ENCODE measurements at places on chromosomes 2 and 18.

DNA sequence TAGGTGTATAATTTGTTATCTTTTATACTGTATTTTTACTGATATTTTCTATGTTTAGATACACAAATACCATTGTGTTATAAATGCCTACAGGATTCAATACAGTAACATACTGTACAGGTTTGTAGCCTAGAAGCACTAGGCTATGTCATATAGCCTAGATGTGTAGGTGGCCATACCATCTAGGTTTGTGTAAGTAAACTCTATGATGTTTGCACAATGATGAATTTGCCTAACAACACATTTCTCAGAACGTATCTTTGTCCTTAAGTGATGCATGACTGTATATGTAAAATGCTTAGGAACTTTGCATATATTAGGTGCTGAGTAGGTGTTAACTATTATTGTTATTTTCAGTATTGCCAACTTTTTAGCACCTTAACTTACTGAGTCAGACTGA lies 17.3 kb downstream of the UNC80 start:
- no peak for DNase-seq

GRCh38 chr2:47078541-47079482 lies 76.3 kb downstream of the STPG4 start:
- no peak for DNase-seq

DNA sequence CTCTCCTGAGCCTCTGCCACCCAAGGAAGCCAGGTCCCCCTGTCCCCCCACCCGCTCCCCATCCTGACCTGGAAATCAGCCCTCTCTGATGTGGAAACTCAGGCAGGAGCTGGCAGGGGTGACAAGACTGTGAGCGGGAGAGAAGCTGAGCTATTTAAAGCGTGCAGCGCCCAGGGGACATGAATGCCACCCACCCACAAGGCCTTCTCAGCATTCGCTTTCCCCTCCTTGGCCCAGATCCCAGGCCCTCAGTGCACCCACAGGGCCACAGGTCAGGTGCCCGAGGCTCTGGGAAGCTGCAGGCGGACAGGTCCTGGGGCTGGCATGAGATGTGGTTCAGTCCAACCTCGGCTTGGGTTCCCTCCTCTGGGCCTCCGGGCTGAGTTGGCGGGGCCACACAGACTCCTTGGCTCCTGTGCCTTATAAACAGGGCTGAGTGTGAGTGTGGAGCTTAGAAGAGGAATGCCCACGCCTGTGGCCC lies 168.3 kb downstream of the SMAD7 start:
- no peak for DNase-seq

- no peak for DNase-seq
Observed at GRCh38 chr18:22974707-22975106, 41.6 kb downstream of the RBBP8 start.

- DNase-seq, result no peak
Observed at GRCh38 chr18:35619941-35620340, 38.4 kb downstream of the GALNT1 start.

DNA sequence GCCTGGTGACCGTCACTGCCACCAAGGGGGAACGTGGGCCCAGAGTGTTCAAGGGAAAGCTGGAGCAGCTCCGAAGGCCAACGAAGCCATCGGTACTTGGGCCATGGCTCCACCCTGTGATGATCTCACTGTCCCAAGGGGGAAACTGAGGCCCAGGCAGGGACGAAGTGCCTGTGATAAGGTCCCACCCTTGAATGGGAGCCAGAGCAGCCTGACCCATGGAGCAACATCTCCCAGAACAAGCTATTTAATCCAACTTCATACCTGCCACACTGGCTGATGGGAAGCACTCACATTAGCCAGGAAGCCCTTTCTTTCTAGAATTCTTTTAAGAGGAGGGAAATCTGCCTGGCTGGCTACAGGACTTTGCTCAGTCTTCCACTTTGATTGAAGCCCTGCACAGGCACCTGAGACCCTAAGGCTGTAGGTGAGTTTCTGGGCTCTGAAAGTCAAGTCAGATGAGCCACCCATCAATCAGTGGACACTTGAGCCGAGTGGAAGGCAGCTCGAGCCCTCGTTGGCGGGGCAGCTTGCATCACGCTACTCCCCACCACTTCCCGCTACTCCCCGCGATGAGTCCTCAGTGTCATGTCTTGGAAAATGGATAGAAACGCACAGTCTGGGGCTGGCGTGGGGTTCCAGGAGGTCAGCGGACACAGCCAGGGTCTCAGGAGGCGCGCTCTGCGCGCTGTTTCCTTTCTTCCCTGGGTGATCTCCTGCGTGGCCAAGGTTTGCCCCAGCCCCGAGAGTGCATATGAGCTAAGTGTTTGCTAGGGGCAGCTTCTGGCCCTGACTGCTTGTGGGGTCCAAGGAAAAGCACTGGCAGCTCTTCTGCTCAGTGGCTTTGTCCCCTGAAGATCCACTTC lies 2.5 kb upstream of the HS6ST1 start:
- no peak for DNase-seq

Data from T-helper 2 cell treated with Interferon-gamma antibody and Interleukin-4, amounts not matched to agents 5 μg/mL and 100 μg/mL, for 36 hours (primary cell).